Ovary (tissue), 10 donors: ENCODE measurements at places on chromosomes 6 and 20. TPM values are rescaled to one million over a fixed set of nuclear protein-coding genes. Genes with fewer than 3 reads are reported as not detected.

SLC2A10 gene
- 13.4 TPM for total RNA-seq

PNPLA1 gene
- total RNA-seq, result not detected

- DNase-seq, result no peak
Observed at GRCh38 chr6:166910601-166911000, 45.7 kb downstream of the RNASET2 start.

DNA sequence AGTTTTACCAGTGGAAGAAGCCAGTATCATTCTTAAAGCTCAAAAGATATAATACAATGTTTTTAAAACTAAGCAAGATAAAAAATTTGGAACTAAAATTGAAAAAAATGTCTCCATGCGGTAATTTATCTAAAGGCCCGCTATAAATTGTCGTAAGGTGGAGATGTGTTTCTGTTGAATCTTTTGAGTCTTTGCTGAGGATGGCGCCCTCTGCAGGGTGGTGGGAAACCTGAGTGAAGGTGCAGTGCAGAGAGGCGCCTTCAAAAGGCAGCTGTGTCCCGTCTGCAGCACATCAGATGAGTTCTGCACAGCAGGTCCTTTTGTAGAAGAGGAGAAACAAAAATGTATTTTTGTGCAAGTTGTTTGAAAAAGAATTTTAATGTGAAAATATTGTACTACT, 29.4 kb upstream of the KIF25 start:
- DNase-seq, result no peak

DNA sequence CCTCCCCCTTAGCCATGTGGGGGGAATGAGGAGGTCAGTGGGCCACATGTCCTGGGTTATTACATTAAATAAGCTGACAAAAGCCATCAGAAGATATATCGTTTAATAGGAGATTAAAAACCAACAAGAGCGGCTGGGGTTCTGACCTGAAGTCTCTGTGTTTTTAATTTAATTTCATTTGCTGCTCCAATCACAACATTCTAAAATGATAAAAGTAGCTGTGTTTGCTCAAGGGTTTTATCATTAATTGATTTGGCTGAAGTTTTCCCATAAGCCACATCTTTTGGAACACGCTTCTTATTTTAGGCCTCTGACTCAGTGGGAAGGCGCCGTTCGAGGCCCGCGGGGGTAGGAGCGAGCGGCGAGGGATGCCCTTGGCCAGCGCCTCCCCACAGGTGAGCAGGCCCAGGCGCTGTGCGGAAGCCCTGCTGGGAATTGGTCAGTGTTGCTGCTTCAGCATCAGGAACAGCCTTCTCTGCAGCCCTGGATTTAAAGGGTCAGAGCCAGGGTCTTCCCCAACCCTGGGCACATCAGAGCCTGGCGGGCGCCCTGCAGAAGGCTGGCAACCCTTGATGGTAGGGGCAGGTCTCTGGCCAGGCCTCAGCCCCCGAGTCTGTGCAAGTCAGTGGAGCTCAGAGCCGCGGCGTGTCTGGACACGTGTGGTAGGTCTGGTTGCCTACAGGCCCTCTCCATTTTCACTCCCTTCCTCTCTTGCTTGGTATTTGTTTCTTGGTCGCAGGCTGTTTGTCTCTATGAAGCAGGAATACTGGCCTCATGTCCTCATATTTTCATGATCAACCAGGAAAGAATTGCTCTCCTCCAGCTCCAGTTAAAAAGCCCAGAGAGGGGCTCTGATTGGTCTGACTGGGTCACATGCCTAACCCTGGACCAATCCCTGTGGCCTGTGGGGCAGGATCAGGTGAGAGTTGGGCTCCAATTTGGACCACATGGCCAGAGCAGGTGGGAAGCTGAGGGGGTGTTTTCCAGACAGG, 30.9 kb upstream of the MLN start:
- no peak for DNase-seq
